ENCODE measurements at places on chromosomes 6 and 20. TPM values are rescaled to one million over a fixed set of nuclear protein-coding genes. Genes with fewer than 3 reads are reported as not detected.

The WFDC2 gene
- total RNA-seq = 1.0 TPM

GRCh38 chr20:14955399-14955798 is 618.0 kb upstream of the FLRT3 start:
- no peak for DNase-seq
- no peaks in the 10 kb centered on the region for H3K36me3 ChIP-seq
- H3K27me3 ChIP-seq = no peaks in the 10 kb centered on the region
- H3K27ac ChIP-seq = no peak overlapping the region
- no peak overlapping the region for H3K4me3 ChIP-seq

DNA sequence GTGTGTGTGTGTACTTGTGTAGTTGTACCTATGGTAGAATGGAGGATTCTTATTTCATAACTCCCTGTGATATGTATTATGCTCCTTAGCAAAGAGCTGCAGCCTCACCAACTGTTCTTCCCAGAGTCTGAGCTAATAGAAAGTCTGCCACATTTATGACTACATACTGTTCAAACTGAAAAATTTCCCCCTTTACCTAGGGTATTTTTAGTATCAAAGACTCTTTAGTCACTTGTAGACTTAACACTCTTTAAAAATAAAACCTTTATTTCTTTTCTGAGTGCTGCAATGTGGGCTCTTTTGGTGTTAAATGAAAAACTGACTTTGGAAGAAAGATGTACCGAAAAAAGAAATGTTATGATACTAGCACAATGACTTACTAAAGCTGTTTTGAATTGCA is 39.6 kb upstream of the HS3ST5 start:
- H3K27me3 ChIP-seq = no peaks in the 10 kb centered on the region
- H3K4me3 ChIP-seq = no peak overlapping the region
- no peaks in the 10 kb centered on the region for H3K4me1 ChIP-seq
- no peak for DNase-seq
- H3K36me3 ChIP-seq = no peaks in the 10 kb centered on the region
- H3K27ac ChIP-seq = no peak overlapping the region

The SLC24A3 gene
- not detected for total RNA-seq

The ZNF217 gene
- total RNA-seq = 38.3 TPM

The AVP gene
- not detected for total RNA-seq

GRCh38 chr20:40812415-40812925 is 123.4 kb upstream of the MAFB start:
- H3K27ac ChIP-seq = no peak overlapping the region
- H3K27me3 ChIP-seq = no peaks in the 10 kb centered on the region
- no peak overlapping the region for H3K4me3 ChIP-seq
- no peak for DNase-seq

The RBPJL gene
- total RNA-seq = not detected

- DNase-seq = peak; percentile 83
- H3K4me1 ChIP-seq = peaks cover 28% of the 10 kb centered on the region
- no peak overlapping the region for H3K4me3 ChIP-seq
- no peaks in the 10 kb centered on the region for H3K27me3 ChIP-seq
- no peak overlapping the region for H3K27ac ChIP-seq
These were observed 30.3 kb downstream of the TBPL1 start for GRCh38 chr6:133983099-133983939.

- H3K4me1 ChIP-seq = no peaks in the 10 kb centered on the region
- no peak for DNase-seq
- no peak overlapping the region for H3K27ac ChIP-seq
- H3K4me3 ChIP-seq = no peak overlapping the region
- H3K36me3 ChIP-seq = no peaks in the 10 kb centered on the region
These were observed 592.9 kb downstream of the TFAP2B start for GRCh38 chr6:51411496-51412125.

DNA sequence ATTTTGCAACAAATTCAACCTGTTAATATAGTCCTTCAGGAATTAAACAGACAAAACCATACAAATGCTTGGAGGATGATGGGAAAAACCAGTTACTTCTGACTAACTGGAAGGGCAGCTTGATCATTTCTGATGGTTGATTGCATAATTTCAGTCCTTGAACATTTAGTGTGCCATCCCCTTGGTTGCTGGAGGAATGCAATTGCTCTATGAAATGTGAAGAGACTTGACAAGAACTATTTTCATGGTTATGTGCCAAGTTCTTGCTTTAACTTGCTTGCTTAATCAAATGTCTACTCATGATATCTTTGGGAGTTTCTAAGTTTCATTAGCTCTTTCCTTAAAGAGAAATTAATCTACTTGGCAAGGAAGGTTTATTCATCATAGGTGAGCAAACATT is 45.2 kb downstream of the ANKEF1 start:
- no peak for DNase-seq
- H3K4me3 ChIP-seq = no peak overlapping the region
- peaks cover 18% of the 10 kb centered on the region for H3K27me3 ChIP-seq

DNA sequence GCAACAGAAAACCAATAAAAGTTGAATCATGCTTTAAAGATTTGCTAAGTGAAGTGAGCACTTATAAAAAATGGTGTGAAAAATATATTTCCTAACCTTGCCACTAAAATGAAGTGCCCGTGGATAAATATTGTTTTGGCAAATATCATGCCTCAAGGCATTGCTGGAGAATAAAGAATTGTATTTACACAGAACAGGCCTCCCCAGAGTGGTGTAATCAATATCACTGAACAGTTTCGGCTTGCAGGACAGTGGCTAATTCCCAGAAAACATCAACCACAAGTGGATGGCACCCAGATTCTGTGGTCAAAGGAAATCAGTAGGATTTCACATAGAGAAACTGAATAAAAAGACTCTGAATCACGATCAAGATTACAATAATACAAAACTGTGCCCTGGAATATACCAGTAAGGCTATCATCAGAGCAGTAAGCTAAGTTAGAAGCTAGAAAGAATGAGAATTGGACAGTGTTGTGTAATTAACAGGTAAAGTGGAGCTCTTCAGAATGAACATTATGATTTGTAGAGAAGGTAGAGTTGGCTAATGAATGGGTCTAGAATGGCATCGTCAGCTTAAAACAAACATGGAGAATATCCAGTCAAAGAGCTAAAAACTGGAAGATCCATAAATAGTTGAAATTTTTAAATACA is 1026.9 kb upstream of the ADGRB3 start:
- H3K27ac ChIP-seq = no peak overlapping the region
- H3K4me1 ChIP-seq = no peaks in the 10 kb centered on the region
- H3K27me3 ChIP-seq = no peaks in the 10 kb centered on the region
- no peak overlapping the region for H3K4me3 ChIP-seq
- no peak for DNase-seq
- no peaks in the 10 kb centered on the region for H3K36me3 ChIP-seq

The BIRC7 gene
- not detected for total RNA-seq

DNA sequence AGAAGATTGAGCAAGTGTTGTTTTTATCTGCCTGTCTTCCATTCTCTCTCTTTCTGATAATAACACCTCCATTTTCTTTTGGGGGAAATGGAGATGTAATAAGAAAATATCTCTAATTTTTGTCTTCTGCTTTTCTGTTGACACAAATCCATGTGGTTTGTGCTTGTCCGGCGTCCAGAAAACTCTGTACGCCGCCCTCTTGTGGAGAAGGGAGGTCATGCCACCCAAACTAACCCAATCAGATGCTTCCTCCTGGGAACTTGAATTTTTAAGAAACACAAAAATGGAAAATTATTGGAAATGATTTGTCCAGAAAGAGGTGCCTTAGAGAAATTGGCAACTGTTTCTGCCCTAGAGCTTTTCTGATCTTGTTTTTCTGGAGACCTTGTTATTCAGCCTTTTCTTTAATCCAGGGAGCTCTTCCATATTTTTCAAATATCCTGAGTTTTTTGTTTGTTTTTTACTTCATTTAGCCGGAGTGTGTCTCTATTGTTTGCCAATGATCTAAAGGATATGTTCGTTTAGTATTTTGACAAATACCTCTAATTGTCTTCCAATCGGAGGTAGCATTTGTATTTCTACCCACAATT is 17.8 kb upstream of the FNDC1 start:
- H3K27me3 ChIP-seq = peaks cover 2% of the 10 kb centered on the region
- H3K27ac ChIP-seq = no peak overlapping the region
- DNase-seq = peak; percentile 69
- H3K4me3 ChIP-seq = no peak overlapping the region

DNA sequence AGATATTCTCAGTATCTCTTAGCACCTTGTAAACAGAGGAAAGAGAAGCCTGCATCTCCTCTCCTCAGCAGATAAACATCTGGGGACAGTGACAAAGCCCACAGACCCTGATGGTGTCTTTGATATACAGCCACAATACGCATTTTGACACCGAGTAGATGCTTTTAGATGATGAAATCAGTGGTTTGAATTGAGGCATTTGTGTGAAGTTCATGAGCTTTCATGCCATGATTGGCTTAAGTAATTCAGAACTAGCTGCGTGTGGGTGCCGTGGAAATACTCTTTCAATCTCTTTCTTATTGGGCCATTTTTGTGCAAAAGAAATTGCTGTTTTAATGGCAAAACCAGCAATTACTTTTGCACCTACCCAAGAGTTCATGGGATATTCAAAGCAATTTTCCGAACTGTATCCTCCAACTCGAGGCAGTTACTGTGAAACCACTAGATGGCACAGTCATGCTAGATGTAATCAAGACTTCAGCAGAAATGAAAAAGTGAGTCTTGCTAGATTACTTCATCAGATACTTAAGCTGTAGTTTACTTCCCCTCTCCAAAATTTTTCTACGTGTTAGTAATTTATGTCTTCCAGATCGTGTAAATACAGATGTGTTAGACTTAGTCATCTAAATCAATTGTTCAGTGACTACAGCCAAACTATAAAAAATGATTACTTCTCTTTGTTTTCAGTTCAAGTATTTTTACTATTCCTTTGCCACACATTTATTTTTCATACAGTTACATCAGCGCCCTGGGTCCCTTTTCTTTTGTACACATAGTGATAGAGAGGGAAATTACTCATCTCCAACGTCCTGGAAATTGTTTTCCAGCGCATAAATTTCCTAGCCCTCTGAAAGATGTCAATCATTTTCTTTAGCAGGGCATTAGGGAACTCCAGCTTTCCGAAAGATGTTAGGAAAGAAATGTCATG is 49.4 kb downstream of the IYD start:
- H3K4me1 ChIP-seq = peaks cover 24% of the 10 kb centered on the region
- peak overlapping the region; percentile 59 for H3K4me3 ChIP-seq
- peak; percentile 52 for DNase-seq
- H3K27ac ChIP-seq = peak overlapping the region; percentile 72
- peaks cover 2% of the 10 kb centered on the region for H3K36me3 ChIP-seq
- H3K27me3 ChIP-seq = peaks cover 15% of the 10 kb centered on the region

DNA sequence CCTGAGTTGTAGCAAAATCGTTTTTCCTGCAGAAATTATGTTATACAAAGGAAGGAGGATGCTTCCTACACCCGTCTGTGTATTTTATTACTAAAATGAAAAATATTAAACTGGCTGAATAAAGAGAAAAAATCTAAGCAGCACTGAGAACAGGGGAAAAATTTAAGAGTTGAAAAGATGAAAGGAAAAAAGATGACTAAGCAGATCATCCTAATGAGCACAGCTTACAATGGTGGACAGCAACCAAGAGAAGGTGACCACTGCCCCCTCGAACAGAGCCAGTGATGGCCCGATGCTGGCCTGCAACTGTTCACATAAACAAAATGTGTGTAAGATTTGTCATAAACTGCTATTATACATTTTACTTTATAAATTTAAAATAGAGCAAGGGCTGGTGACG is 4.2 kb downstream of the PROKR2 start:
- H3K36me3 ChIP-seq = peaks cover 1% of the 10 kb centered on the region
- H3K4me3 ChIP-seq = no peak overlapping the region
- no peak for DNase-seq
- no peak overlapping the region for H3K27ac ChIP-seq
- peaks cover 37% of the 10 kb centered on the region for H3K27me3 ChIP-seq
- H3K4me1 ChIP-seq = peaks cover 5% of the 10 kb centered on the region

The C6orf132 gene
- 0.12 TPM for total RNA-seq

- H3K4me3 ChIP-seq = peak overlapping the region; percentile 72
- H3K27ac ChIP-seq = peak overlapping the region; percentile 92
- no peaks in the 10 kb centered on the region for H3K27me3 ChIP-seq
- H3K36me3 ChIP-seq = peaks cover 45% of the 10 kb centered on the region
- H3K4me1 ChIP-seq = peaks cover 90% of the 10 kb centered on the region
These were observed 12.0 kb downstream of the ZNF217 start for GRCh38 chr20:53581444-53582250.

All from activated naive CD4-positive, alpha-beta T cell treated with anti-CD3 and anti-CD28 coated beads for 36 hours (primary cell).